Activated T-helper 2 cell treated with anti-CD3 and anti-CD28 coated beads, Interferon-gamma antibody, Interleukin-2, Interleukin-4, amounts not matched to agents 10 μg/mL and 5 μg/mL and 100 μg/mL, durations not matched to agents 14 hours and 24 hours and 36 hours (primary cell): ENCODE measurements at places on chromosomes 1 and 21. TPM values are rescaled to one million over a fixed set of nuclear protein-coding genes. Genes with fewer than 3 reads are reported as not detected.

Gene LENEP
- 0.48 and 2.0 TPM in 2 replicates for total RNA-seq

DNA sequence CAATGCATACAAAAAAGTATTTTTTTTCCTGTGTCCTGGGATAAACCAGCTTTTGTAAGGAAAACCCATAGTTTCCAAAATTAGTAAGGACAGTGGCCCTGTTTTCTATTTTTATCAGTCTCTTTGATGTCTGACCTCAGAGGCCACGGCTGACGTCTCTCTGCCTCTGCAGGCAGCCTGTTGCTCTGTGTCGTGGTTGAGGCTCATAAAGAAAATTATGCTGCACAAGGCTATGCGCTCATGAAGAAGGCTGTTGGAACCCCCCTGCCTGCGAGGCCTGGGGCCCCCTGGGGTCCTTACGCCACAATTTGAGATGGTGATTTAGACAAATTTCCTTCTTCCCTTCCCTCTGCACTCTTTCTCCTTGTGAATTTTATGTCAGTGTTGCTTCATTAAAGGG lies 48.9 kb downstream of the AGPAT3 start:
- no peak for DNase-seq

GRCh38 chr1:208604295-208604694 lies 360.1 kb upstream of the PLXNA2 start:
- DNase-seq = no peak

DNA sequence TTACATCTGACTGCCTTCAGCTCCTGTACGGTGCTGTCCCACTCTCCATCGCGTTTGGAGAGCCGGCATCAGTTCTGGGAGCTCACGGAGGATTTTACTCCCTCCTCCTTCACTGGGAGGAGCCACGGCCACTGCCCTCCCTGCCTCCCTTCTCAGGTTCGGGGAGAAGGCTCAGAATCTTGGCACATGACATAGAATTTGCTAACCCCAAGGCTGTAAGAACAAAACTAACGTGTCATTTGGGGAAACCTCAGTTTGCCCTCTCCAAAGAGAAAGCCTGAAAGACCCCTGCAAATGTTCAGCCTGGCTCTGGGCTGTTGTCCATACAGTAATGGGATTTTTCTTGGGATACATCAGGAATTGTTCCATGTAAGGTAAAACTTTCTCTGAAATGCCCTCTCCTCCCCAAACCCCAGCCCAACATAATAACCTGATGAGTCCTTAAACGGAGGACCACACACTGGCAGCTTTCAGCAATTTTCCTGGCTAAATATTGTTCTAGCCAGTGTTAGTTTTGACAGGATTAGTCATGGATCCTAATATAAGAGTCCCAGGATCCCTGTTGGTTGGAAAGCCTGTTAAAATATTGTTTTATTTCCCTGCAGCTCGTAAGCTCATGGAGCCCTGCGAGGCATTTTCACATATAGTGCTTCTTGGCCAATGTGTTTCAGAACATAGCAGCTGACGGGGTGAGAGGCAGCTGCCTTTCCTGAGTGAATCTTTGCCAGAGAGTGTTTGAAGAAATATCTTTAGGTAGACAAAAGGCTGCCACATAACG lies 98.8 kb downstream of the RHOU start:
- DNase-seq = no peak

Gene RIMS3
- 2.5 and 2.9 TPM in 2 replicates for total RNA-seq

DNA sequence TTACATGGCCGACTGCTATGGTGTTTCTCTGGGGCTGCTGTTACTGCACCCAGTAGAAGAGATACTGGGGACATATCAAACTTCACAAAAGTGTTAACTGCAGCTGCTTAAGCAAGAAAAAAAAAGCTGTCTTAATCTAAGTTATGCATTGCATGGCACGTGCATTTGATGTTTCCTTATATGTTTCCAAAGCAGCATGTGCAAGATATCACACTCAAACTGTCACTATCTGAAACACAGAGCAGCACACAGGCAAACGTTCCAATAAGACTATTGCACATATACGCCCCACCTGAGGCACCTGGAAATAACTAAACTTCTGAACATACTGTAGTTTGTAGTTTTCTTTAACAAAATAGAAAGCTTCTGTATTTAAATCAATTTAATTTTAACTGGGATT lies 671.4 kb upstream of the ADGRL2 start:
- no peak for DNase-seq

- no peak for DNase-seq
These were observed 52.7 kb upstream of the RBM34 start for GRCh38 chr1:235213752-235214151.

DNA sequence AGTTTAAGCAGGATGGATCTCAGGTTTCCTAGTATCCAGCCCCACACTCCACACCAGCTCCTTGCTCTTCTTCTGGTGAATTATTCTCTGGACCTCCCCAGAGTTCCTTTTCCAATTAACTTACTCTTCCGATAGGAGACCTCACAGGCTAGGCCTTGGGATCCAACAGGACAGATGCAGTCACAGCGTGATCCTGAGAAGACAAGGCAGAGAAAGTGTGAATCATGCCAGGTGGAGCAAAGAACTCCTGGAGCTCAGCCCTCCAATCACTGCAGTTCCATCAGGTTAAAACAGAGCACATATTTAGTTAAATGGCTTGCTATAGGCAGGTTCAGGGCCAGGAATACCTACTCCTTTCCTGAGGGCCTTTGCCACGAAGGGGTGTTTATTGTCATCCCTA lies 34.1 kb downstream of the C8B start:
- no peak for DNase-seq

GRCh38 chr1:29271724-29272123 lies 35.4 kb downstream of the PTPRU start:
- no peak for DNase-seq

DNA sequence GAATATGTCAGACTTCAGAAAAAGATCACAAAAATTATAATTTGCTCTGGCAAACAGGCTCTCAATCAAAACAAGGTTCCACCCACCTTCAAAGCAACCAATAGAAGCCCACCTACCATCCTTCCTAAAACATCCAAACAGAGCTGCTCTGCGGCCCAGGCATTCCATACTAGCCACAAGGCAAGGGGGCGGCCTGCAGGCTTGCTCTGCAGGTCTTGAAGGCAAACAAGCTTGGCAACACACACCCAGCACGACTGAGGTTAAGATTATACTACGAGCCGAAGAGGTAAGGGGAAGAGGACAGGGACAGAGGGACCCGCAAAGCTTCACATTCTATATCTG lies 207.3 kb downstream of the SLC45A1 start:
- no peak for DNase-seq

GRCh38 chr1:50208315-50208714 lies 99.6 kb downstream of the ELAVL4 start:
- DNase-seq = no peak

Gene SPATA17
- not detected in 2 replicates for total RNA-seq

DNA sequence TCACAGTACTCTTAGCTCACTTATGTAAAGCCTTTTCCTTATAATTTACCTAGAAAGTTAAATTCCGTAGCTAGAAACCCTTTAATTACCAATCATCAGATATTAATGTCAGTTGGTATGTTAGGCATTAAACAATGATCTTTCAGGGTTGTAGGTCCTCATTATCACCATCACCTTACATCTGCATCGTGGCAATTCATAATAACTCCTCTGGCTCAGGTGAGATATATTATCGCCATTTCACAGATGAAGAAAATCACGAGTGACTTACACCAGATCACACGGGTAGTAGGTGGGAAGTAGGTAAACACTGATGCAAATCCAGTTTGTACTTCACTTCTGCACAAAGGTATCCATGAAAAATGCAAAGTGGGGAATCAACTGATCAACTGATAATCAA lies 639 bp downstream of the NUP133 start:
- DNase-seq = no peak

GRCh38 chr1:172414331-172414730 lies 6.2 kb upstream of the C1orf105 start:
- DNase-seq = no peak

Gene NHLH1
- 0.30 and 0.32 TPM in 2 replicates for total RNA-seq

Gene ACTL8
- total RNA-seq = not detected in 2 replicates

Gene GJA5
- not detected in 2 replicates for total RNA-seq

Gene VANGL1
- 9.5 and 10.3 TPM in 2 replicates for total RNA-seq

DNA sequence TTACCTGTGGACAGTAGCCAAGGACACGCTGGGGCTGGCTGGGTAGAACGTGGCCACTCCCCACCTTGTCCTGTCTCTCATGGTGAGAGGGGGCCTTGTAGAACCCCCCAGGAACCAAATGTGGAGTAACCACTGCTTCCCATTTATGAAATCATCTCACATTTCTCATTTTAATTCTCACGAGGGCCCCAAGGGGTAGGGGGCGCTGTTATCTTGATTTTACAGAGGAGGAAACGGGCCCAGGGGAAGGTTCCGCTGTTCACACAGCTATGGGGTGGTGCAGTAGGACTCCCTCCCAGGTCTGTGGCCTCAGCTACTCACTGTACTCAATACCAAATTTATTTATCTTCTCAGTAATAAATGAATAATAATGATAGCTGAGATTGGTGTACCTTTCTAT lies 5.5 kb downstream of the SMPDL3B start:
- DNase-seq = peak; percentile 40

Gene OR2G6
- total RNA-seq = not detected in 2 replicates

DNA sequence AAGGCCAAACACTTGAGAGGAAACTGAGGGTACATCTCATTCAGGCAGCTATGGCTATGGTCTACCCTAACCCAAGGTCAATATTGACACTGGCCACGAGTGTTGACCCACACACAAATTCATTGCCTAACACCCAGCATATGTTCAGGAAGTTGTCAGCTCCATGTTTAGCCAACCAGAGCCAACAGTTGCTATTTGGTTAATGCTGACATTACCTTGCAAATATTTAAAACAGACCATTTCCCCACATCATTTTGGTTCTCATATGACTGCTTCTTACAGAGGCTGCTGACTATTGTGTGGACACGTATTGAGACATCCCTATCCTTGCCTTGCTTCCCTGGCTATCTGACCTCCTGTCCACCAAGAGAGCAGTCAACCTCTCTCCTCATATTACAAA lies 97.3 kb downstream of the LMX1A start:
- no peak for DNase-seq

Gene NR1I3
- not detected in 2 replicates for total RNA-seq

GRCh38 chr1:50531601-50532000 lies 108.4 kb upstream of the DMRTA2 start:
- no peak for DNase-seq

DNA sequence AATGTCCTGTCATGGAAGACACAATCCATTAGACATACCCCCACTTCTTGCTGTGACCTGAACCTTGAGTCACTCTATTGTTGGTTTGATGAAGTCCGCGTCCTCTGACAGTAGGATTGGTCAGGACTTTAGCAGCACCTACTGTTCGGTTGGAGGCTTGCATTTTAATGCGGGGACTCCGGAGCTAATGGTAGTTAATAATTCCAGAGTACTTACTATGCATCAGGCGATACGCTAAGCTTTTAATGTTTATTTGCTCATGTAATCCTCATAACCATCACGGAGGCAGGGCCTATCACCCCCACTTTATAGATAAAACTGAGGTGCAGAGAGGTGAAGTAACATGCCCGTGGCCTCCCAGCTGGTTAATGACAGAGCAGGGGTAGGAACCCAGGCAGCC lies 7.9 kb upstream of the ELF3 start:
- no peak for DNase-seq

Gene PBX1
- not detected in 2 replicates for total RNA-seq
